Hepatic stellate cell (primary cell): ENCODE measurements at places on chromosomes 6 and 20.

- DNase-seq, result no peak
Measured at GRCh38 chr20:59644371-59644939, 40.1 kb downstream of the PHACTR3 start.

- DNase-seq, result no peak
Measured at GRCh38 chr6:44306710-44307109, 6.4 kb downstream of the AARS2 start.

- DNase-seq, result no peak
Measured at GRCh38 chr6:129141499-129141898, 258.6 kb downstream of the LAMA2 start.

DNA sequence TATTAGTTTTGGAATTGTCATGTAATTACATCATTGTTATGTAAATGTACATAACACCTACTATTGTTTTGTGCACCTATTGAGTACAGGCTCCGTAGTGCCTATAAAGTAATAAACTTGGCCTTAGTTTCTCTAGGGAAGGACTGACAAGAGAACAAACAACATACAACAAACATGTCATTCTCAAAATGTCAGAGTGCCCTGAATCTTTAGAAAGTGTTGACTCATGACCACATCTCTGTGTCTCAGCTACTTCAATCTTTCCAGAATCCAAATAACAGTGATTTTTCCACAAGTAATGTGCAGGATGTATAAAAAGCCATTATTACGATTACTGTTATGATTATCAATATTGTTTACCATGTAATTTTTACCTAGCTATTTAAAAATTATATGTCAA, 17.2 kb downstream of the LAMP5 start:
- no peak for DNase-seq

DNA sequence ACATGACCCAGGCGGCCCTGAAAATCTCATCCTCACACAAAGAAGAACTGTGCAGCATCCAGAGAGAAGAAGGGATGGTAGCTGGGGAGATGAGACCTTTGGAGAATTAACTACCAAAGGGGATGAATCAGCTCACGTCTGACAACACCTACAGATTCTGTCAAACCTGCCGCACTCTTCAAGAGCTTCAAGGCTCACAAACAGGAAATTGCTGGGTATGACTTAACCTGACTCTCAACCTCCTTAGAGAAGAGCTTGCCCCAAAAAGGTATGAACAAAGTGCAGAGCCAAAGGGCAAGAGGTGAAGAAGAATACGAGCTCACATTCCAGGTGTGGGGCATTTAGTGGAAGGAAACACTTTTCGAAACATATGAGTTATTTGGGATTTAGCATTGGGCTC, 139.8 kb downstream of the BACH2 start:
- no peak for DNase-seq

DNA sequence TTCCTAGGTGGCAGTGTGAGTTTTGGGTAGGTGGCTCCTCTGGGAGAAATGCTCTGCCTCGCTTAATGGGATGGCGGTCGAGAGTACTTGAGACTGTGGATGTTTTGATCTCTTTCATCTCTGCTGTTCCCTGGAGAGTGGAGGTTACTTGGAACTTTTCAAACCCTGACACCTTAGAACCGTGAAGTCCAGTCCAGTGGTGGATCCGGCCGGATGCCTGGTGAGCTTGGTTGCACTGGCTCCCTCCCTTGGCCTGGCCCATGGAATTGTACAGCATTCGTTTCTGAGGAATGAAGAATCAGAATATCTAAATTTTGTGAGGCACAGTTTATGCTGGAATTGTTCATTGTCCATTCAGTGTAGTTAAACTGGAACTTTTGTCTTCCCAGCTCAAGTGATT, 51.0 kb downstream of the CSE1L start:
- no peak for DNase-seq

- no peak for DNase-seq
Measured at GRCh38 chr6:2881423-2881822, 21.7 kb downstream of the SERPINB9 start.

DNA sequence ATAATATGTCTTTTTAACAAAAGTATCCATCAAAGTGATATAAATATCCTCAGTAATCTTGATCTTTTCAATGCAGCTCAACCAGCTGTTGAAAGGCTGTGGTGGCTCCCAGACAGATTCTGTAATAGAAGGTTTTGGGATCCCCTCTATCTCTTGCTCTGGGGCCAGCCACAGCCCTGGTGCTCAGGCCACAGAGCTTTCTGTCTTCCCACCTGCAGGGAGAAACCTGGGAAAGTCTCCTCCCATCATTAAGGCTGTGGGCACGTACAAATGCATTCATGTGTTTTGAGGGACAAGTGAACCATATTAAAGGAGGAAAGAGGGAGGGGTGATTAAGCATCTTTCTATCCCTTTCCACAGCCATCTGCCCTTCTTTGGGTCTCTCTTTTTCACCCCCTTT, 183.1 kb downstream of the PRDM13 start:
- no peak for DNase-seq

DNA sequence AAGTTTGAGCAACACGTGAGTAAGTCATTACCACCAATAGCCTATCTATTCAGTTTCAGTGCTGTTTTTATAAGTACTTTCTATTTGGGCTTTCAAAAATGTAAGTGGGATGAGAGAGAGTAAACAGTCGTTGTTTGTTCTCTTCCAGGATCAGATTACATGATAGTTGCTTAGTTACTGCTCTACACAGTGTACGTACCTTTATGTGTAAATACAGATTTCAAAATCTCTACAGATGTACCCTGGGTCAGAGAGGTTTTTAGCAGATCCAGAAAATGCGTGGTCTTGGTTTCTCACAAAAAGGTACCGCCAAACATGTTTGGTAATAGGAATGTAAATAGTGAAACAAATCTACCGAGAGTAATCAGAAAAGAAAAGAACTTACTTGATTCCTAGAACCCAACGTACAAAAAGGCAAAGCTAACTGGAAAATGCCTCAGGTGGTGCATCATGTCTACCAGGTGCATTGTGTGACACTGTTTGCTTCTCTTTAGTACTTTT, 421.1 kb downstream of the BCKDHB start:
- no peak for DNase-seq

DNA sequence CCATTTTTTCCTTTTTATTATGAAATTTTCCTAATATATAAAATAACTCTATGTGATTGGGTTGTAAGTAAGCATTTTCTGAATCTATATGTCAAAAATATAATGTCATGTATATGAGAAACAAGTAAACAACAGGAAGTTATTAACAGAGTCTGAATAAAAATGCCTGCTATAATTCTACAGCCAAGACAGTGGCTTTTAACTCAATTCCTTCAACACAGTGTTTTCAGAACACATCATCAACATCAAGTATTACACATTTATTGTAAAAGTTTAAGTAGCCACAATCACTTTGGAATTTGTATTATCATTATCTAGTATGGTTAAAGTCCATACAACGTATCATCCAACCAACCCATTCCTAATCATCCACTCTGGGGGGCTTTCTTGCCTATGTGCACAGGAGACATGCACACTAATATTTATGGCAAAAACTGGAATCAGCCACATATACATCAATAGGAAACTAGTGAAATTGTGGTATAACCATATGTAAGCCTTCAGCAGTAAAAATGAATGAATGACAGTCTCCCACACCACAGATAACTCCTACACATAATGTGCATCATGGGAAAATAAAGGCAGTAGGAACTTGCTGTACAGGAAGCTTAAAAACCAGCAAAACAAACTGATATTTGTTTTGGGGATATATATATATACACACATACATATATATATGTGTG, 6.9 kb upstream of the HLA-A start:
- DNase-seq, result no peak

GRCh38 chr20:39291301-39291700, 329.2 kb downstream of the DHX35 start:
- no peak for DNase-seq

GRCh38 chr6:159640322-159640721, 52.7 kb downstream of the SOD2 start:
- no peak for DNase-seq

- DNase-seq, result no peak
Measured at GRCh38 chr6:125004198-125004597, 42.0 kb downstream of the RNF217 start.

DNA sequence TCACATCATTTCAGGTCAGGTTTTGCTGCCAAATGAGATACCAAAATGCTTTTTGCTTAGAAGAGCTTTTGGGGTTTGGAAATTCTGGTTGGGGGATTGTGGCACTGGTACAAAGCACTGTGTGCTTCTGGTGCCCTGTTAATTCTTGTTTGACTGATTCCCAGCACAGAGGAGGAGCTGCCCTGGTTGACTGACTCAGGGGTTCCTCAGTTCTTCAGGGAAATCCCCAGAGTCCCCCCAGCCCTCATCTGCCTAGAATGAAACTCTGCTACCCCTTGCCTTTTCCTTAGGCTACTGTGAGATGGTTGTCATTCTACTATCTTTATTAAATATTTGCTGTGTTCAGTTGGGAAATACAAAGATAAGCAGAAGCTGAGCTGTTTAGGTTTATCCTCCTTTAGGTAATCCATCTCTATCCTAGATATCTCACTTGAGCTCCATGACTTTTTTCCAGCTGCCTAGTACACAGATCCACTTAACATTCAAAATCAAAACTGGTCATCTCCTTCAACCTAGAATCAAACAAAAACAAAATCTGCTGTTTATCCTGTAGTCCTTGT, 24.9 kb upstream of the TSPYL1 start:
- no peak for DNase-seq

DNA sequence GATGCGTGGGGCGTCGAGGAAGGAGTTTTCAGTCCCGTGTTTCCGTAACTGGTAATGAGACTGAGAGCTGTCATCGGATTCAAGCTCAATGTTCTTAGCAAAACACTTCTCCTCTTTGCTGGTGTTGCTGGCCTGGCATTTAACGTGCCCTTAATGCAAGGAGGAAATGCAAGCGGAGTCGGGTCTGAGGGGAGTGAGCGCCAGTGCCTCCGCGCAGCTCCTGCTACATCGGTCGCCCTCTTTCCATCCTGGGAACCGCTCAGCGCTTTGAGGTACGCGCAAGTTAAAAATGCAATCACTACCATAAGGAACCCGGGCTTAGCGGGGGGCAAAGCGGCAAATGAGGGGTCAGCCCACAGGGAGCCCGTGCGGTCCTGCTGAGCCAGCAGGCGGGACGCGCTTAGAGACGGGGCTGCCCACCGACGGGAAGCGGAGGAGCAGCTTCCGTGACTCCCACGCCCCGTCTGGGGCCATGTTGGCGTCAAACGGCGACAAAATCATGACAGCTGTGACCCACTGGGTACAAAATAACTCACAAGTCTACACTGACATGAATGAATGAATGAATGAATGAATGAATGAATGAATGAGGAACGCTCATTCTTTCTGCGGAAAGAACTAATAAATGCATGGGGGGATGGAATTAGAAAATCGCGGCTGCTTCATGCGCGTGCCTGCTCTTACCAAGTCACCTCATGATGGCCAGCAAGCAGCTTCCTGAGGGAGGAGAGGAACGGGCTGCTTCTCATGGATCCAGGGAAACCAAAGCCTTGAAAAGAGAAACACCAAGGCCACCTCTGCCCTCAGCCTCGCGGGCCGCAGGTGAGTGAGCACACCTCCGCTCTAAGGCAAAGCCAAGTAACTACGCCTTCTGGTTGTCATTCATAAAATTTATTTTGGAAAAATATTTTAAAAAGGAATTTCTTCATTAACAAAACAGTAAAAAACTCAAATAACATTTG, 9.3 kb downstream of the DLL1 start:
- DNase-seq, result no peak

DNA sequence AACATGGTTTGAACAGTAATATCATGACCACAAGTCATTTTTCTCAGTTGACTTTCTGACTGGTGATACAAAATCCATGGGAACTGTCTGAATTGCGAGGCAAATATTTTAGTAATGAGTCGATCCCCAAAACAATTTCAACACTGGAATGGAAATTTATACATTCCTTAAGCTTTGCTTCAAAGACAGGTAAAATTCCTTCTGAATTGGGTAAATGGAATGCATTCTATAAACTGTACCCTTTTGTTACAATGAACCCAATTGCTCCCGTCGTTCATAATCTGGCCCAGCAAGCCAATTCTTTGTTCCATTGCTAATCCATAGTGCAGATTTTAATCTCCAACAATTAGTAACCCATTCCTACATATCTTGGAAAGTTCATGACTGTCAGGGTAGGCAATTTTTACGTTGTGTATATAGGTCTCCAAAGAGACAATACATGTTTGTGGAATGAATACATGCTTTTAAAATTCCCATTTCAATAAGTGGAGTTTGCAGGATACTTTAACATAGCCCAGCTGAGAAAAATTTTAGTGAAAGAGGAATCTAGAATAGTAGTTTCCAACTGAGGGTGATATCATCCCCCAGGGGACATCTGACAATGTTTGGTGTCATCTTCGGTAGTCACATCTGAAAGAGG, 32.7 kb downstream of the CYP24A1 start:
- DNase-seq, result no peak

GRCh38 chr6:123604067-123604466, 32.7 kb downstream of the TRDN start:
- DNase-seq, result no peak

DNA sequence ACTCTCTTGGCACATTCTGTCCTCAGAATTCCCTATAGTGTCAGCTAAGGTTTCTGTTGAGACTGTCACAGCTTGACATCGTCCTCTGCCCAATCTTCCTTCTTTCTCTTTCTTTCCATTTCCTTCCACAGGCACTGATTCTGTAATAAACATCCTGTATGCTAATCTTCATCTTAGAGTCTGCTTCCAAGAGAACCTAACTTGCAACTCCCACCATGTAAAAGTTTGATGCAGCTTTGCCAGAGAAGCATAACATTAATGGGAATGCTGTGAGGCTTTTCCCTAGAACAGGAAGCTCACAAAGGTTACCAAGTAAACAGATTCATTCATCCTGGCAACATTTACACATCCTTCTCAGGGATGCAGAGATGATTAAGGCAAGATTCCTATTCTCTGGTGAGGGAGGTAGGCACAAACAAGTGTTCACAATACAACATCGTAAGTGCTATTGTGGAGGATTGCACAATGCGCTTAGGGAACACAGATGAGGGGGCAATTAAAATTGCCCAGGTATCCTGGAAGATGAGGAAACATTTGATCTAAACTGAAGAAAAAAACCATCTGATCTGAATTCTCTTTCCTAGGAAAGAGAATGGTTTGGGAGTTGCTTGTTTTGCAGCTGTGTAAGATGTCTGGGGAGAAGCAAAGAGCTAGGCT, 74.7 kb downstream of the GRM1 start:
- DNase-seq, result no peak

- no peak for DNase-seq
Measured at GRCh38 chr20:54633374-54634355, 158.3 kb downstream of the DOK5 start.

- no peak for DNase-seq
Measured at GRCh38 chr6:154478021-154478700, 32.3 kb downstream of the CNKSR3 start.

DNA sequence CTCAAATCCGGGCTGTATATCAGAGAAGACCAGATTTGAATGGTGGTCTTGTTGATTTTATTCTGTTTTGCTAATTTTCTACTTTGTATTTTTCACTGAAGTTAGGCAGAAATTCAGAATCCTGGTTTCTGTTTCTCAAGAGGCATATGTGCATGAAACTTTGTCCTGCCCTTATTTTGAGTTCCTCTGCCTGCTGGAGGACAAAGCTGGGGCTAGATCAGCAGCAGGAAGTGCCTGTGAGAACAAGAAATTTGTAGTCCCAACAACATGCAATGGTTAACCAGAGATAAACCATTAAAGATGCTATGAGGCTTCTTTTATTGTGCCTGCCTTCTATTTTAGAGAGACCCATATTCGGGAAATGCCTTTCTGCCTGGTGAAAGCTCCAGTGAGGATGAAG, 37.1 kb downstream of the BEND6 start:
- DNase-seq, result no peak

- no peak for DNase-seq
Measured at GRCh38 chr20:57269148-57269984, 2.9 kb upstream of the BMP7 start.
